T-cell (primary cell): ENCODE measurements at places on chromosomes 12 and 14.

DNA sequence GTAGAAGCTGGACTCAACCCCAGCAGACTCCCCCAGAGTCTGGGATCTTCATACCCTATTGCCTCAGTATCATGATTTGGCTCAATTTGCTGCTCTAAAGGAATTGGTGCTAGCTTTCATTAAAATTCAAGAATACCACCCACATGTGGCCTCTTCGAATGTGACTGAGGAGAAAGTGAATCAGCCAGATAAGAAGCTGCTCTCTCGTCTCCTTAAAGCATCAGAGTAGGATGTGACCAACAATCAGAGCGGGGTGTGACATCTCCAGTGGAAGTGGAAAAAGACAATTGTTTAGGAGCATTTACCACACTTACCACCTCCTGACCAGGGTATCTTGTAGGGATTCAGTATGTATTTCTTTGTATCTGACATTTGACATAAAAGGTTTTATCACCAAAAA lies 278.2 kb upstream of the DIO2 start:
- DNase-seq, result no peak

GRCh38 chr12:12777092-12777491 lies 8.4 kb upstream of the APOLD1 start:
- DNase-seq, result no peak

DNA sequence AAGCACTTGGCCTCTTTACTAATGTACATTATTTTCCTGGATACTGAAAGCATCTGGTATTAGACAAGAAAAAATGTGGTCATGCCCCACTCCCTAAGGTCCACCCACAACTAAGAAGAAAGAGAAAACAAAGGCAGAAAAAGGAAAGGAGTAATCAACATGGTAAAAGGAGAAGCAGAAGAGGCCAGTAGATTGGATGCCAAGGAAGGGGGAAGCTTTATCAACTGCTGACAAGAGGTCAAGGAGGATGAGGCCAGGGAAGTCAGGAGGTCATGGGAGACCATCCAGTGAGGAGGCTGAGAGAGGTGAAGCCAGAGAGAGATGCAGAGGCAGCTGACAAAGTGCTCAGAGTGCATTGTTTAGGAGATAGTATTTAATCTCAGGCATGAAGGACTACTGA lies 383.5 kb downstream of the ZFP36L1 start:
- DNase-seq, result no peak

- no peak for DNase-seq
Measured at GRCh38 chr12:117046011-117046369, 53.2 kb downstream of the TESC start.

DNA sequence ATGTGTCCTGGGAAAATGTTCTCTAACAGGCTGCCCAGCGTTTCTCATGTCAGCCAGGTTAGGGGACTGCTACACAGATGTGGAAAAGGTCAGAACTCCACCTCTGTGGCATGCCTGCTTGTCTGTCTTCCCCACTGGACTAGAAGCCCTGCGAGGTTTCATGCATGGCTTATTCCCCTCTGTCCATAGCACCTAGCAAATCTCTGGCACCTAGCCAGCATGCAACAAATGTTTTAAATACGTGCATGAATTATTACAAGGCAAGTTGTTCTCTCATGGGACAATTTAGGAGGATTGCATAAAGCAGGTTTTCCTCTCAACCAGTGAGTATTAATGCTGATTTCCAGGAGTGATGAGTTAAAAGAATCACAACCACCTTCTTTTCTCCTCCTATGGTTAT lies 21.4 kb upstream of the KCNK13 start:
- no peak for DNase-seq

GRCh38 chr12:12180575-12180974 lies 86.3 kb downstream of the LRP6 start:
- DNase-seq, result no peak

DNA sequence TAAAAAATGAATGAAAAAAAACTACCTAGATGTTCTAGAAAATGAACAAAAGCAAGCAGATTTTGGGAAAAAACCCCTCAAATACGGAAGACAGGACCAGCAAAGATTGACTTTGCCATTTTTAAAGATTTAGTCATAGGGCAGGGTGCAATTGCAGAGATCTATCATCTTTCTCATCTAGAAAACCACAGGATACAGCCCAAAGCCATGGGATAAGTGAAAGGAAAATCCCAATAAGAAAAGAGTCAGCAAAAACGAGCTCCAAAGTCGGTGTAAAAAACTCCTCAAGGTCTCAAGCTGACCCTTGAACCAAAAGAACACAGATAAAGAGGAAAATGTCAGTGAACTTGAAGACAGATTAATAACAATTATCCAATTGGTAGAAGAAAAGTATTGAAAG lies 28.0 kb downstream of the CEP290 start:
- DNase-seq, result no peak

GRCh38 chr14:58646479-58646878 lies 8.7 kb downstream of the DACT1 start:
- no peak for DNase-seq

DNA sequence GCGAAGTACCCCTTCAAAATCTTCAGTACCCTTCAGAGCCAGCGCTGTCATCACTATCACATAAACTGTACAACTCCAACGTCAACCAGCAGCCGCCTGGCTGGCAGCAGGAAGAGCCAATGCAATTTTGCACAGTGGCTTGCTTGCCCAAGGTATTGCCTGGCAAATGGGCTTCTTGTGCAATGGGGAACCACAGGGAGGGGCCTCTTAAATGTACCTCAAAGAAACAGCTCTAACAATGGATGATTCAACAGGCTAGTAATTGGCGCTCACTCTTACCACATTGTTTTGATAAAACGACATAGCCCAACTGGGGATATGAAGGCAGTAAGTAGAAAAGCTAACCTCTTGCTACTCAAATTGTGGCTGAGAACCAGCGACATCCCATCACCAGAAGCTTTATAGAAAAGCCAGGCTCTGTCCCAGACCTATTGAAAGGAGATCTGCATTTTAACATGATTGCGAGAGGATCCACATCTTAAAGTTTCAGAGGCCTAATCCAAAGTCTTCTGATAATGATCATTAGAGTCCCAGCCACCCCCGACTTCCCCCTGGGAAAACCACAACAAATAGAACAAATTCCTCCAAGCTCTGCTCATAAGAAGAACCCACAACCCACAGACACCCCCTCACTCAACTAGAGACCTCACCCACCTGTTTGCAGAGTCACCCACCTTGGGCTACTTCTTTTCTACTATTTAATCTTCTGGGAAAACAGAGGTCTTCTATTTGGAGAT lies 125.3 kb upstream of the HIF1A start:
- peak; percentile 40 for DNase-seq

GRCh38 chr12:55733021-55733555 lies 4.3 kb upstream of the CD63 start:
- no peak for DNase-seq

- no peak for DNase-seq
Measured at GRCh38 chr14:60488175-60488574, 2.3 kb upstream of the C14orf39 start.

DNA sequence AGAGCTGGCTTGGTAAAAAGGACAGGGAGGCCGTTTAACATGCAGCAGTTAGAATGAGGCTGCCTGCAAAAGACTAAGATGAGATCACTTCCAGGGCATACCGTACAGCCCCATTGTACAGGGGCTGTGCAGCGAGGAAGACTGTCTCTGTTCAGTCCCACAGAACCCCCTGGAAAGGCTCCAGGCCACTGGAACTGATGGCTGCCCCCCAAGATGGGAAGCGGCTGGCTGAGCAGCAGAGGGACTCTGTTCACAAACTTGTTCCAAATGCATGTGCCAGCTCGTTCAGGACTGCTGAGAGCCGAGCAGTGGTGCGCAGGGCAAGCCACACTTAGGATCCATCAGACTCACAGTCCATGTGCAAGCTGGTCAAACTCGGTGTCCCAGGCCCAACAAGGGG lies 82.9 kb downstream of the CHGA start:
- no peak for DNase-seq

DNA sequence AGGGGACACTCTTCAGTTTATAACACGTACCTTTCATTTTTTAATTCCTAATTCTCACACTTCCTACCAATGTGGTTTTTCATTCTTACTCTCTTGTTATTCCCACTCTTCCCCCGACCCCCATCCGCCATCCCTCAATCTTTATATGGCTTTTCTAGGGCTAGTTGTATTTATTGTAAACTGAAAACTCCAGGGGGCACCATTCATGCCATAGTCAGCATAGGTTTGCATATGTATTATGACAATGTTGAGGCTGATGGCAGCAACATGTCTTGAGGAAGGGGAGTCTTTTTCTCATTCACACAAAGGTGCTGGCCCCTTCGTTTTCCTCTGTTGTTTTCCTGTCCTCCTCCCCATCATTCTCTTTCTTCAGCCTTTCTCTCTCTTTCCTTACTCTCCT lies 27.7 kb upstream of the LTA4H start:
- no peak for DNase-seq

DNA sequence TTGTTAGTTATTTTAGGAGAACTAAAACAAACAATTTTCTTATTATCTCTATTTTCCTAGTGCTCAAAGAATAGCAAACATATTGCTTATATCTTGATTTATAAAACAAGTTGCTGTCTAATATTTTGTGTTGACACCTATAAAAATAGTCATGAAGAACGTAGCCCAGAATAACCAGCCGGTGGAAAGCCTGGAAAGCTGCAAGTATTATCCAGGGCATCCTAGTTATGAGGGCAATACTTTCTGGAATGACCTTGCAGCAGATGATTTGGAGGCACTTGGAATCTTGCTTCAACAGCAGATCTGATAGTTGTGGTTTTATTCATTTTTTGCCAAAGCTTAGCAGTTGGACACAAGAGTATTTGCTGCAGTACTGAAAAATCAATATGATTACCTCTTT lies 948.7 kb downstream of the LRFN5 start:
- no peak for DNase-seq

- DNase-seq, result no peak
Measured at GRCh38 chr12:104263026-104263425, 40.5 kb upstream of the EID3 start.

DNA sequence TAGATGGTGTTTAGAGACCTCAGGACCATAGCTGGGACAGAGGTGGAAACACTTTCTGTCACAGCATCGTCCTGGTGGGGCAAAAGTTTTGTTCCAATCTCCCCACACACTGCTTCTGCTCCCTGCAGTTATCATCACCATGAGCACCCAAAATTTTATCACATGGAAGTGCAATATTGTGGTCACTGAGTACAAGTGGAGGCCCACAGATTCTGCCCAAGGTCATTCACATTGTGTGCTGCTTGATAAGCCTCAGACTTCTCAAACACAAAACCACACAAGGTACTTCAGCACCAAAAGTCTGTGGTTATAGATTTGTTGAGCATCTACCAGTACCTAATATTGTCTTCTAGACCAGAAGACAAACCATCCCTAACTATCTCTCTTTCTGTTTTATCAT lies 554 bp upstream of the KRT77 start:
- DNase-seq, result no peak

- no peak for DNase-seq
Measured at GRCh38 chr12:3748620-3749019, 4.3 kb downstream of the CRACR2A start.

DNA sequence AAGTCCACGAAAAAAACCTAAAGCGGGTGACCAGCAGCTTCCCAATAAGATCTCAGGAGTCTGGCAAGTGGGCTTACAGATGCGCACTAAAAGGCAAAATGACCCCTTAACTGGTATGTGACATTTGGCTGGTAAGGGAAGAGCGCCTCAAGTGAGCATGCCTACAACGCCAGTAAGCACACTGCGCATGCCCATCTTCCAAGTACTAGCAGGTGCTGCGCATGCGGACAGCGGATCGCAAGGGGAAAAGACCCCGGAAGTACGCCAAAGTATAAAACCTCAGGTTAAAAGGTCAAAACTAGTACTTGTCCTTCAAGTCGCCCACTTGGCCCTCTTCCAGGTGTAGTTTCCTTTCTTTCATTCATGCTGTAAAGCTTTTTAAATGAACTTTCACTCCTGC lies 518.5 kb upstream of the MDGA2 start:
- DNase-seq, result no peak

GRCh38 chr14:47389535-47389934 lies 285.9 kb downstream of the MDGA2 start:
- no peak for DNase-seq

DNA sequence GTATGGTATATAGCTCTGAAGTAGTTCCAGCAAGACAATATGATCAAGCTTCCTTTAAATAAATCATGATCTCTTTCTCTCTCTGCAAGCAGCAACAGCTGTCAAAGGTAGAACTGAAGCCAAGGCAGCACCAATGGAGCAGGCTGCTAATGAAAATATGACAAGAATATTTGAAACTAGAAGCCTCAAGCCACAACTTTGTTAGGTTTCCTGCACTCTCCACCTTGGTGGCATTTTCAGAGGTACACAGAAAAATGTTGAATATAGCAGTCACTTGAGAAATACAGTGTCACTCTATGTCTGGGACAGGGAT lies 43.8 kb upstream of the PSMA6 start:
- no peak for DNase-seq
